SK-N-DZ (cell line): ENCODE measurements at places on chromosomes 16 and 17.
A peak's percentile ranks its signal among the peaks of the same experiment; 100 is the strongest.

DNA sequence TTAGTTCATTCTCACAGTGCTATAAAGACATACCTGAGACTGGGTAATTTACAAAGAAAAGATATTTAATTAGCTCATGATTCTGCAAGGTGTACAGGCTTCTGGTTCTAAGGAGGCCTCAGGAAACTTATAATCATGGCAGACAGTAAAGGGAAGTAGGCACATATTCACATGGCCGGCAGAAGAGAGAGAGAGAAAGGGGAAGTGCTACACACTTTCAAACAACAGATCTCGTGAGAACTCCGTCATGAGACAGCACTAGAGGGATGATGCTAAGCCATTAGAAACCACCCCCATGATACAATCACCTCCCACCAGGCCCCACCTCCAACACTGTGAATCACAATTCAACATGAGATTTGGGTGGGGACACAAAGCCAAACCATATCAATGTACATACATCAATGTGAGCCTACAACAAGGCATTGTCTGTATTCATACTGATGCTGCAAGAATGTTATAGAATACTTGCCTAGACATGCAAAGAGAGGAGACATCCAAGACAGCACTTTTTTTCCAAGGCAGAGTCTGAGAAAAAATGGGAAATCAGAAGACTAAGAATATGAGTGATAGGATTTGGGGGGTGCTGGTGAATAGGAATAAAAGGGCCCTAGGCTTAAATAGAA, 114.8 kb upstream of the XYLT1 start:
- no peak for DNase-seq

DNA sequence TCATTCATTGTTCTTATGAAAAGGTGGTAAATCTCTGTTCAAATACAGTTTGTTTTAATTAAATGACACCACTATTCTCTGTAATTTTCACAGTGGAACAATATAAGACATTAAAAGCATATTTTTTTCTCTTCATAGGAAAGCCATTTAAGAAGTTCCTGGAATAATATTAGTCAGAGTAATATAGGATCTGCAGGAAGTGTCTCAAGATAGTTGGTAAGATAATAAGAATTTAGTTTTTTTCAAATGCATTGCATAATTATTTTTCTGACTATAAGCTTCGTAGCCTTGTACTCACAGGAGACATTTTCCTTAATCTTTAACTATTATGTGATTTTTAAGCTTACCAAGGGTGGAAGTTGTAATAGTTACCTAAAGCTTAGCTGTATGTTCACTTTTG, 16.9 kb downstream of the STXBP4 start:
- DNase-seq, result no peak

GRCh38 chr17:75262112-75262606, 480 bp downstream of the MRPS7 start:
- no peak for DNase-seq

DNA sequence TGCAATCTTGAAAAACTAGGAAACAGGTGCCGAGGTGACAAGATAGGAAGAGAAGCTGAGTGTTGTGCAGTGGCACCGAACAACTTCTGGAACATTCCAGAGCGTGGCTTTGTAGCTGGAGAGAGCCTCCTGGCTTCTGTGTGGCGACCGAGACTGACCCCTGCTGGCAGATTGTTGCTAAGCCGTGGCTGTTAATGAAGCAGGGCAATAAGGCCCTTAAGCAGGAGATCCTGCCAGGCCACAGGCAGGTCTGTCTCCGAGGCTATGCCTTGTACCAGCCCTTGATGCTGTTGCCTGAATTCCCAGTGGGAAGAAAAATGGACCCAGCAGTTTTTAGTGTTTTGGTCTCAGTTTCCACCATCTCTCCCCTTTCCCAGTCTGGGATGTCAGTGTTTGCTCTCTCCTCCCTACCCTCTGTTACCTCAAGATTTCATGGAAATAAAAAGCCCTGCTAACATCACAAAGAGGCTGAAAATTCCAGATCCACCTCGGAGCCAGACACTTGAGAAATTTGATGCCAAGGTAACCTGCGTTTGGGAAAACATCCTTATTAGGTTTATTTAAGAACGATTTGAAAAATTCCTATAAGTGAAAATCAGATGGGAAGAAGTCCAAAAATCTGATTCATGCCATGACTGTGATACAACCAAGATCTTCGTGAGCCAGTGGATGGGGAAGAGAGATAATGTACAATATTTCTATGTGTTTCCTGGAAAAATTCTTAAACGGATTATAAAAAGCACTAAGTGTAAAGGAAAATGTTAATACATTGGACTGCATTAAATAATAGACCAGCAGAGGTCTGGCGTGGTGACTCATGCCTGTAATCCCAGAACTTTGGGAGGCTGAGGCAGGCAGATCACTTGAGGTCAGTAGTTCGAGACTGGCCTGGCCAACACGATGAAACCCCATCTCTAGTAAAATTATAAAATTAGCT, 265.1 kb downstream of the PRKCA start:
- peak; percentile 64 for DNase-seq

GRCh38 chr17:75573994-75574393, 13.6 kb upstream of the MYO15B start:
- DNase-seq, result no peak

- no peak for DNase-seq
These were observed 9.3 kb downstream of the C17orf50 start for GRCh38 chr17:35769895-35770486.

DNA sequence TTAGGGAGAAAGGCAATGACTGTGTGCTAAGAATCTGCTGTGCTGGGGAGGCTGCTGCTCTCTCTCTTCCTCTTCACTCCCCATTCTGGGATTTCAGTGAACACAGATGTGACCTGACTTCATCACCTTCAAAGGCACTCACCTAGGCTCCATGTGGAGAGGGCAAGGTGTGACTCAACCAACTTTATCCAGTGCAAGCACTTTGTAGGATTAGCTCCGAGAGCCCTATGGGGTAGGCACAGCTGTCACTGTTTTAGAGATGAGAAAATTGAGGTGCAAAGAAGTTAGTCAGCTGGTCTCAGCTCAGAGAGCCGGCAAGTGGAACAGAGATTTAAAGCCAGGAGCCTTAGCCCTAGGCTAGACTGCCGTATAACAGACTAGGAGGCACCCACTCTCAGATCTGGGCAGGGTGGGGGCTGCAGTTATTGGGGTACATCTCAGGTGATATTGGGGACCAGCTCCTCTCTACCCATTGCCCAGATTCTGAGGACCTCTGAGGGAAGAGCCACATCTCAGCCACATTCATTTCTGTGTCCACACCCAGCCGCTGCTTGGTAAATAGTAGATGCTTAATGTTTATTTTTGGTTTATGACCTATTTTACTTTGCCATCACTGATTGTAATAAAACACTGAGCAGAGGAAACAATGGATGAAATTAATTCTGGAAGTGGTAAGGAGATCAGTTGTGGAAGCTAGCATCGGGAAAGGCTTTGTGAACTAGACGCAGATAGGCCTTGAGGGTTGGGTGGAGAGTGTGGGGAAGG, 138.8 kb downstream of the CCDC182 start:
- no peak for DNase-seq

DNA sequence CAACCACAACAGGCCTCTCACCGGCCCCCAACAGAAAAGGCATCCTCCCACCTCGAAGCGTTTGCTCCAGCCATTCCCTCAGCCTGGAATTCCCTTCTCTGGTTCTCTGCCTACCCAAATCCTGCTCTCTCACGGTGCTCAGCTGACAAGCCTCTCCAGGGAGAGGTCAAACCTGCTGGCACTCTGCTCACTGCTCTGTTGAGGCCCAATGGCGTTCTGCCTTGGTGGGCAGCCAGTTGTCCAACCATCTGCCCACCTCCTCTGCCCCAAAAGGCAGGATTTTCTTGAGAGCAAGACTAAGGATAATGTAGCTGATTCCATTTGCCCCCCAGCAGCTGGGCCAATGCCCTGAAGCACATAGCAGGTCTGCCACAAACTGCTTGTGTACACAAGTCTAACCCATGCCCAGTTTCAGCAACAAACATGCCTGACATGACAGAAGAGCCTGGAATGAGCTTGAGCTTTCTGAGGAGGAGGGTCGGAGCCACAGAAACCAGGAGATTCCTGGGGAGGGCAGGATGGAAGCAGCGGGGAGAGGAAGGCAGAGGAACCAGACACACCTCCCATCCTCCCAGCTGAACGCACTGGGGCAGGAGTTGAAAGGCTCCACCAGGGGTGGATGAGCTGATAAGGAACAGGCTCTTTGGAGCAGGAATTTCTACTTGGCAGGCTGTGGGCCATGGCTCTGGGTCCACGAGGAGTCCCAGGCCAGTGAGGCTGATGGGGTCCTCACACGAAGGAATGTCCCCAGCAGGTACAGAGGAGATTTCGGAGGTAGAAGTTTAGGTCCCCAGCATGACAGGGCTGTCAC, 23.9 kb downstream of the ARHGAP27 start:
- no peak for DNase-seq

GRCh38 chr16:69707920-69708683, 18.3 kb downstream of the NQO1 start:
- no peak for DNase-seq

GRCh38 chr17:67258821-67259468, 13.9 kb upstream of the HELZ start:
- DNase-seq, result no peak

DNA sequence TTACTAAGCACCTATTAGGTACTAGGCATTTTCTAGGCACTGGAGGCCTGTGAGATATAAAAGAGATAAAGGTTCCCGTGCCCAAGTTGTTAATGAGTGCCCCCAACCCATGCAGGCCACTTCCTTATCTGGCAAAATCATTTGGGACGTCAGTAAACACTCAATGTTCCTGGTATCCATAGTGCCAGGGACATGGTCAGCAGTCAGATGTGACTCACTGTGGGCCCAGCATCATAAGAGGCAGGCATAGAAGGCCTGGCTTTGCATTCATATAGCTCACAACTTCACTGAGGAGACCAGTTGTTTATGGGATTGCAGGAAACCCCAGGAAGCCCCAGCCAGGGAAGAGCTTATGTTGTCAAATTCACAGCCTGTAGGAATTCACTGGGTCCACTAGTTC, 81.1 kb downstream of the MRC2 start:
- no peak for DNase-seq

DNA sequence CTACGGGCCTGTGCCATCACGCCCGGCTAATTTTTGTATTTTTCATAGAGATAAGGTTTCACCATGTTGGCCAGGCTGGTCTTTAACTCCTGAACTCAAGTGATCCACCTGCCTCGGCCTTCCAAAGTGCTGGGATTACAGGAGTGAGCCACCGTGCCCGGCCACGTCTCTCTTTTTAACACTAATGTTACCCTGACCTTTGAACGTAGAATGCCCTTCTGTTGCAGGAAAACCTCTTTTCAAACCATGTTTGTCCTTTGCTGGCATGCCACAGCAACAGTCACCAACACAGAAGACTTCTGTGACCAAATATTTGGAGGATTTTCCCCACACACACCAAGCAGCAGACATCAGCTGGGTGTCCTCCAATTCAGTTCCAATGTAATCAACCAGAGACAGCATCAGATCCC, 7.8 kb upstream of the HSD17B1 start:
- DNase-seq, result no peak

DNA sequence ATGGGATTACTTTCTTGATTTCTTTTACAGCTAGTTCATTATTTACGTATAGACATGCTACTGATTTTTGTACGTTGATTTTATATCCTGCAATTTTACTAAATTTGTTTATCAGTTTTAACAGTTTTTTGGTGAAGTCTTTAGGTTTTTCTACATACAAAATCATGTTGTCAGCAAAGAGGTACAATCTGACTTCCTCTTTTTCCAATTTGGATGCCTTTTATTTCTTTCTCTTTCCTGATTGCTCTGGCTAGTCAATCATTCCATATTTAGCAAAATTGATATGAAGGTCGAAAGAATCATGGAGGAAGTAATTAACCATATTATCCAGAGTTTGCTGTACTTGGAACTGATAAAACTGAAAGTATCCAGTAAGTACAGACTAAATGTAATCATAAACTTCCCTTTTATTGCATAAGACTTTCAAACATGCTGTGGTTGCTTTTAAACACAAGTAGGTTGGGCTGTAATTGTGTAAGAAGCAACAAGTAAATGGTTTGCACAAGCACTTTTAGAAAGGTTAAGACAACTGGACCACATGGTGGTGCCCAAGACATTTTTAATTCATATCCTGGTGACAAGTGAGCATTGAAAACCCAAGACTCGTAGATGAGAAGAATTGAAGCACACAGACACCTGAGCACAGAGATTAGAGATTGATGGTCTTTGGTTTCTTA, 8.4 kb downstream of the GDE1 start:
- DNase-seq, result no peak

DNA sequence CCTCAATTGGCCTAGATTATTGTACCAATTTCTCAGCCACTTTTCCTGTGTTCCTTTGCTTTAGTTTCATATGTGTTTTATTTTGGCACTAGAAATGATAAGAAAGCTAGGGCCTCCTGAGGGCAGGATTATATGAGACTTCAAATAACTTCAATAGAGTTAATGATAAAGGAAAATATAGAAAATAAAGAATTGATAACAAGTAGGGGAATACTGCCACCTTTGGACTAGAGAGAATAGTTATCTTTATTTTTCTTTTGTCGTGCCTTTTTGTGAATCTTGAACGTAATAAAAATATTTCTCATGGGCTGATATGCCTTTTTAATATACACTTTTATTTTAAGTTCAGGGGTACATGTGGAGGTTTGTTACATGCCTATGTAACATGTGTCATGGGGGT, 29.3 kb upstream of the RBL2 start:
- DNase-seq, result no peak

DNA sequence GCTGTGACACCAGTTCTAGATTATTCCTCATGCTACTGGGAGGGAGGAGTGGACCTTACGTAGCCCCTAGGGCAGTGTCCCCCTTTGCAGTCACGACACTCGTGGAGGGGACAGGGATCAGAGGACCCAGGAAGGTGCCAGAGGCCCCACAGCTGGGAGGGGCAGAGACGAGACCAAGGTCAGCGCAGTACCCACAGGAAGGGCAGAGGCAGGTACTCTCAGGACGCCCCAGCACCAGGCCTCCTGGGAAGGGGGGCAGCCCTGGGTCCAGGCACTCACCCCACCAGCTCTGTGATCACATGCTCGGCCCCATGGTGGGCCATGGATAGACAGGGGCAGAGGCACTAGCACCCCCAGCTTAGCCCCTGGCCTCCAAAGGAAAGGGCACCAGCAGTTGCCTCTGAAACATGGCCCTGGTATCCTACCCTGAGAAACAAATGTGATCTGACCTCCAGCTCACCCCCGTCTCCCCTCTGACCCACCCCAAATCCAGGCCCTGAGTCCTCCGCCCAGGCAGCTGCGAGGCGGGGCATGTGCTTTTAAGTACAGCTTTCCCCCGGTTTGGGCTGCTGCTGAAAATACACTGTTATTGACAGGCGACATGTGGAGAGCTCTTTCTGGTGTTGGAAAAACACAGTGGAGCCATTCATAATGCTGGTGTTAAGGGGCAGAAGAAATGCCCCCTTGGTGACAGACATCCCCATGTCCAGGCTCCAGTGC, 361.9 kb downstream of the C16orf95 start:
- DNase-seq, result no peak

DNA sequence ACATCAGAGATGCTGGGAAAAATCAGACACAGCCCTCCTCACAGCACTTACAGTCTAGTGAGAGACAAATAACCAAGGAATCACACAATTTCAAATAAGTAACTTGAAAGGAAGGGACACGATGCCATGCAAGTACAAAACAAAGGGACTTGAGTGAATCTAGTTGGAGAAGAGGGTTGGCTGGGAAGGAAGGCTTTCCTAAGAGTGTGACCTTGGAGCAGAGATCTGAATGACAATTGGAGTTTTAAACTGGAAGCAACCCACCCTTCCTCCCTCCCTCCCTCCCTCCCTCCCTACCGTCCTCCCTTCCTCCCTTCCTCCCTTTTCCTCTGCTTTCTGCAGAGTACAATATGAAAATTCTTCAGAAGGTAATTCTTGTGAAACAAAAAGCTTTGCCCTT, 31.1 kb downstream of the ADAMTS18 start:
- DNase-seq, result no peak

GRCh38 chr16:19104607-19105006, 9.2 kb upstream of the ITPRIPL2 start:
- DNase-seq, result no peak

- no peak for DNase-seq
These were observed 406.5 kb upstream of the MON1B start for GRCh38 chr16:76784530-76784929.
